Kidney epithelial cell (primary cell): ENCODE measurements at places on chromosomes 5 and 9. TPM values are rescaled to one million over a fixed set of nuclear protein-coding genes. Genes with fewer than 3 reads are reported as not detected.

PCDHGB6 gene
- total RNA-seq = 3.4 and 3.6 TPM in 2 replicates

DNA sequence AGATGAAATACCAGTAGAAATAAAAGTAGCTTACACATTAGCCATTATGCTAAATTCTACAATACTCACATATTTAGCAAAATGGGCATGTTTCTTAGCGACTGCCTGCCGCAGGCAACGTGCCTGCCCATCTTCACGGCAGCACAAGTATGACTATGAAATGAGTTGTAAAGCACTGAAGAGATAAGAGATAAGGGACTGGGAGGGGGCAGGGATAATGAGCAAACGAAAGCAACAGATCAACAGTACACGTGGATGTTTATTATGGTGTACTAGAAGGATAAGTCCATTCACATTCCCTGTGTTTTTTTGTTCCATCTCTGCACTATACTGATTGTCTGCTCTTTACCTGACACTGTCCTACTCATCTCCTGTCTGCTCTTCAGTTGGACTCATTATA lies 44.1 kb upstream of the KCNN2 start:
- no peak for DNase-seq

- DNase-seq = peak; percentile 56
These were observed 12.5 kb upstream of the EXOSC2 start for GRCh38 chr9:130680836-130681768.

LEAP2 gene
- 0.25 and 0.34 TPM in 2 replicates for total RNA-seq

DNA sequence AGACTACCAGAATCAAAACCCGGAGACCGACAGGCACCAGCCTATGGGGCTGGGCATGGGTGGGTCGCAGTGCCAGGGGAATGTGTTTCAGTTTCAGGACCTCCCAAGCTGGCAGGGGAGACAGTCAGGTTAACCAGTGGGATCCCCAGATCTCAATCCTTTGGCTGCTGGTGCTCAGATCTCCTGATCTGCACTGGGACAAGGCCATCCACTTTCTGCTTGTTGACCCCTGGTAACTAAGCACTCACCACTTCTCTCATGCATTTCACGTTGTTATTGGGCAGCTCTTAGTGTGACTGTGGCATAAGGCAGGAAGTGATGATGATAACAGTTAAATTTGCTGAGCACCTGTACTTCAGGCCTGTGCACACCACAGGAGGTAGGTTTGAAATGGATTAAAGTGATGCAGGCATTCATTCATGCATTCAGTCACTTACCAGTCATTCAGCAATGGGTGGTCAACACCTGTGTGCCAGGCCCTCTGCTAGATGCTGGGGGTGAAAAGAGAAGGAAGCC lies 42.1 kb upstream of the STXBP1 start:
- peak; percentile 79 for DNase-seq

DNA sequence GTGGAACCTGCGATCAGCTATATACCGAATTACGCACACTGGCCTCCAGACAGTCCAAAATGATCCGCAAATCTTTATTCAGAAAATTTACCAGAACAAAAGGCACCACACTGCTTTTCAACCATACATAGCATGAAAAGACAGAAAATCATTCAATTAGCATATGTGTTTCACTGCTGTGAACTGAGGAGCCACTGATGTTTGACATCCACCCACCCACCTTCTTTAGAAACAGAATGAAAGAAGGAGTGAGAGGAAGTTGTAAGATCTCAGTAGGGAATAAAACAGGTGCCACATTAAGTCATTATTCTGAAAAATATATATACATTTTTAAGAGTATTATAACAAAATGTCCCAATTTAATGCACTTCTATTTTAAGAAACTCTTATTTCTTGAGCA lies 156.8 kb downstream of the NFIB start:
- no peak for DNase-seq

DNA sequence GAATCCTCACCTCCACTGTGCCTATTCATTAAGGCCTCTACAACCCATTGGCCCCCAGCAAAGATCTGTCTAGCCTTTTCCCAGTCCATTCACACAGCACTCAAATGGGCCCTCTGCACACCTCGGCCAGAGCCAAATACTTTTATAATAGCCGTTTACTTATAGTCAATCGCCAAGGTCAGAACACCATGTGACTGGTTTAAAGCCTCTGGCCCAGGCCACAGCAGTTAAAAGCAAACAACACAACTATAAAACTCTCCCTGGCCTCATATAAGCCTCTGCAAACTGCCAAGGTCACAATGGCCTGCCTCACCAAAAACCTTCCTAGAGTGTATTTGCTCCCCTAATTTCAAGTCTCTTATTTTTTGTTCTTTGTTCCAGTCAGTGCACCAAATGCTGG lies 562.6 kb downstream of the CAAP1 start:
- no peak for DNase-seq

NUTM2G gene
- total RNA-seq = not detected in 2 replicates

HMCN2 gene
- 0.14 TPM in 1 of 2 replicates, not detected in the other for total RNA-seq

GRCh38 chr5:140989254-140990020 lies 23.2 kb downstream of the PCDHAC2 start:
- DNase-seq = no peak
